Activated CD4-positive, CD25-positive, alpha-beta regulatory T cell treated with anti-CD3 and anti-CD28 coated beads, Interleukin-2, amount 50 U/mL, for 16 hours (primary cell): ENCODE measurements at places on chromosomes 3 and 15.

GRCh38 chr3:195899701-195900435 is 8.5 kb downstream of the TNK2 start:
- DNase-seq, result no peak

DNA sequence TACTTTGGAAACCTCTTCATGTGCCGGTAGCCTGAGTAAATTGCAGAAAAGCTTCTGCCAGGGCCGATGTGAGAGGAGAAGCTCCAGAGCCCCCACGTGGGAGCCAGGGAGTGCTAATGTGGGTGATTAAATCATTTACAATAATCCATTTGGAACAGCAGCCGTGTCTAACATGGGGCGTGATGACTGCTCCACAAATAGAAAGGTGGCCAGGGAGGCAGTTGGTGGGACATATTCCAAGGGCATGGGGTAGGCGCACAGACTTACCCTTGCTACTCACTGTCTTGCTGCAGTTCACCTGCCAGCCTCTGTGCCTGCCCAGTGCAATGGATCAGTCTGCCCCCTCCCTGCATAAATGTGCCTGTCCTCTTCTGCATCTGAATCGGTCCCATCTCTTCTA is 39.3 kb upstream of the INSYN1 start:
- DNase-seq, result no peak

GRCh38 chr3:52299879-52300611 is 12.4 kb downstream of the GLYCTK start:
- no peak for DNase-seq

GRCh38 chr3:182821221-182821981 is 28.1 kb downstream of the ATP11B start:
- DNase-seq, result no peak
